ENCODE measurements at places on chromosomes 13 and 19.

DNA sequence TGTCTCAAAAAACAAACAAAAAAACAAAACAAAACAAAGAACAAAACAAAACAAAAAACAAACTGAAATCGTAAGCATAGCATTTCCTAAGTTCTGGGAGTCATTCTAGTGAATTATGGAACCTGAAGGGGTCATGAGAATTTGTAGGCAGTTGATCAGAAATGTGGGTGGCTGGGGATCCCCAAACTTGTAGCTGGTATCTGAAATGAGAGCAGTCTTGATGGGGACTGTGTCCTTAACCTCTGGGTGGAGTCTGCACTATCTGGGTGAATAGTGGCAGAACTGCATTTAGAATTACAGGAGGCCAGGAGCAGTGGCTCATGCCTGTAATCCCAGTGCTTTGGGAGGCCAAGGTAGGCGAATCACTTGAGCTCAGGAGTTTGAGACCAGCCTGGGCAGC, 6.1 kb downstream of the CLEC4G start:
- DNase-seq = no peak

DNA sequence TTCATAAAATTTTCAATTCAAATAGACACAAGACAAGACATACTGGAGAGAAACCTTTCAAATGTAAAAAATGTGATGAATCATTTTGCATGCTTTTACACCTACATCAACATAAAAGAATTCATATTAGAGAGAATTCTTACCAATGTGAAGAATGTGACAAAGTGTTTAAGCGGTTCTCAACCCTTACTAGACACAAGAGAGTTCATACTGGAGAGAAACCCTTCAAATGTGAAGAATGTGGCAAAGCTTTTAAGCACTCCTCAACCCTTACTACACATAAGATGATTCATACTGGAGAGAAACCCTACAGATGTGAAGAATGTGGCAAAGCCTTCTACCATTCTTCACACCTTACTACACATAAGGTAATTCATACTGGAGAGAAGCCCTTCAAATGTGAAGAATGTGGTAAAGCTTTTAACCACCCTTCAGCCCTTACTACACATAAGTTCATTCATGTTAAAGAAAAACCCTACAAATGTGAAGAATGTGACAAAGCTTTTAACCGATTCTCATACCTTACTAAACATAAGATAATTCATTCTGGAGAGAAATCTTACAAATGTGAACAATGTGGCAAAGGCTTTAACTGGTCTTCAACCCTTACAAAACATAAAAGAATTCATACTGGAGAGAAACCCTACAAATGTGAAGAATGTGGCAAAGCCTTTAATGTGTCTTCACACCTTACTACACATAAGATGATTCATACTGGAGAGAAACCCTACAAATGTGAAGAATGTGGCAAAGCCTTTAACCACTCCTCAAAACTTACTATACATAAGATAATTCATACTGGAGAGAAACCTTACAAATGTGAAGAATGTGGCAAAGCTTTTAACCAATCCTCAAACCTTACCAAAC, 24.6 kb upstream of the ZNF431 start:
- no peak for DNase-seq

GRCh38 chr13:45995245-45995644, 57.3 kb downstream of the ZC3H13 start:
- no peak for DNase-seq

GRCh38 chr19:17419154-17419620, 660 bp upstream of the MVB12A start:
- DNase-seq = no peak

DNA sequence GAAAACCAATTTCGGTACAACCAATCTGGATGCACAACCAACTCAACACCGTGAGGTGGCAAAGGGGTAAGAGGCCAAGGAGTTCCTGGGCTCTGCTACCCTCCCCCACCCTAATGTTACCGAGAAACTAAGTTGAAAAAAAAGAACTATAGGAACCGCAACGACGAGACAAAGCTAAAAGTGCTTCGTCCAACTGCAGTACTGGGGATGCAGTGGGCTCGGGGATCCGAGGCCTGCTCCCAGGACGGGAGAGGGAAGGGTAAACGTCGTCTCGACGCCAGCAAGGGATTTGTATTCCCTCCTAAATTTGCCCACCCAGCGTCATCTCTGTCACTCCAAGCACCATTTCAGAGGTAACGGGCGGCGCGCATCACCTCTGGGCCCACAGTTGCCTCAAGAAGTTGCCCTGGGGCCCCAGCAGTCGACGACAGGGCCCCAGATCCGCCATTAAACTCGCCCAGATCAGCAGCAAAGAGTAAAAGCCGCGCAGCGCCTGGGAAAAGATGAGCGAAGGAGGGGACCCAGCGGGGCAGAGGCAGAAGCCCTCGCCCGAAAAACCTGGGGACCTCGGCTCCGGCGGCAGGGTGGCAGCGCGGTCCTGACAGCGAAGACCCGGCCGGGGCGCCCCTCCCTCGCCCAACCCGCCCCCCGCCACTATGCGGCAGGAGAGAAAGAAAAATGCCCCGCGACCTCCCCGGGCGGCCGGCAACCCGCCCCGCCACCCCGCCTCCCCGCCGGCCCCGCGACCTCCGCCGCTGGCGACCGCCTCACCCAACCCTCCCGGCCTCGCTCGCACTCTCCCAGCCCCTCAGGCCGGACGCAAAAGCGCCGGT, 752 bp downstream of the ZMYM5 start:
- DNase-seq = no peak

- peak; percentile 95 for DNase-seq
Measured at GRCh38 chr19:18478545-18479311, 40.8 kb upstream of the ISYNA1 start.

- DNase-seq = no peak
Measured at GRCh38 chr19:13804830-13805683, 9.8 kb downstream of the ZSWIM4 start.

DNA sequence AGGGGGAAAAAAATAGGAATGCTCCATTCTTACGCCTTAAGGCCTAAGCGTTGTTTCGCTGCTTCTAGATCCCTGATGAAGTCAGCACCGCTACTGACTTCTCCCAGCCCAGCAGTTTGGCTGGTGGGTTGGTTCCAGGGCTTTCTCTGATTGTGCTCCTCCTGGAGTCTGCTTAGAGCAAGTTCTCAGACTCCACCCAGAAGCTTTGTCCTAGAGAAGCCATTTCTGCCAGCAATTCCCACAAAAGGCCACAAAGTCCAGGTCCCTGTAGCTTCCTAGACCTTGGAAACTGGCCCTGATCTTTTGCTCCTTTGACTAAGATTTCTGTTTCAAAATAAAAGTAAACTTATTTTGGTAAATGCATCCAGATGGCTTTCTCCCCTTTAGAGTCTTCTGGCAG, 65.4 kb downstream of the KCTD12 start:
- peak; percentile 87 for DNase-seq

- DNase-seq = no peak
Measured at GRCh38 chr19:9735986-9736385, 32.6 kb downstream of the ZNF846 start.

DNA sequence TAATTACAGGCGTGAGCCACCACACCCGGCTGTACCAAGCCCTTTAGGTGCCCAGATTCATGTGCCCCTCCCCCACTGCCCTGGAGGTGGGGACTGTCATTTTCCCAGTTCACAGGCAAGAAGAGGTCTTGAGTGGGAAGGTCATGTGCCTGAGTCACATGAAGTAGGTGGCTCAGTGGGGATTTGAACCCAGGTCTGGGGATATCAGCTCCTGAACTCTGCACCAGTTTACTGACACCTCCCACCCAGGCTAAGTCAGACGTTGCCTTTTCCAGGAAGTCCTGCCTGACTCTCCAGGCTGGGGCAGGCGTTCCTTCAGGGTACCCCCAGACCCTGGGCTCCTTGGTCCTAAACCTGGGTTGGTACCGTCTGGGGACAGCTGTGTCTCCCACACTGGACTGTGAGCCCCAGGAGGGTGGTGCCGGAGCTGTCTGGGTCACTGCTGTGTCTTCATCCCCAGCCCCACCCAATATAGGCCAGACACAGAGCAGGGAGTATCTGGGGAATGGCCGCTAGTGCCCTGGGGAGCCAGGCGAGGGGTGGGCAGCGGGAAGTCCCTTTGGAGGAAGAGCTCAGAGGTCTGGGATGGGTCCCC, 8.6 kb downstream of the VASP start:
- DNase-seq = no peak

DNA sequence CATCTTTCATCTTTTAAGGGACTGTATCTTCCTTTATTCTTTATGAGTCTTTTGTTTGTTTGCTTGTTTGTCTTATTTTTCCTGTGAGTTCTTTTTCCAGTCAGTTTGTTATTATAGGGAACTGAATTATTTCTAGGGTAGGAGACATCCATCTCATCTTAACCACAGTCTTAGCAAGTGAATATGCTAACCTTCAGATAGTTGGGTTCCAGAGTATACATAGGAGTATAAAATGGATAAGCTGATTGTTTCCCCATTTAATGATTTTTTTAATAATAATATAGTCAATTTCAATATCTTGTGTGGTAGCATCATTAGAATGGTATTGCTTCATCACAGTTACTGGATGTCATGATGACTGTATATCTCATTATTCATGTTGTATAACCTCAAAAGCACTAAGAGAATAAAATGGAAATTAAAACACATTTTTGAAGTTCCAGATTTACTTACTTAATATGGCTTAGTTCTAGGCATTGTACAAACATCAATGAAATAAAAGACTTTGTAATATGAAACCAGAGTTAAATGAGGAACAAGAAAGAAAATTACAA, 33.0 kb downstream of the GPC6 start:
- no peak for DNase-seq

DNA sequence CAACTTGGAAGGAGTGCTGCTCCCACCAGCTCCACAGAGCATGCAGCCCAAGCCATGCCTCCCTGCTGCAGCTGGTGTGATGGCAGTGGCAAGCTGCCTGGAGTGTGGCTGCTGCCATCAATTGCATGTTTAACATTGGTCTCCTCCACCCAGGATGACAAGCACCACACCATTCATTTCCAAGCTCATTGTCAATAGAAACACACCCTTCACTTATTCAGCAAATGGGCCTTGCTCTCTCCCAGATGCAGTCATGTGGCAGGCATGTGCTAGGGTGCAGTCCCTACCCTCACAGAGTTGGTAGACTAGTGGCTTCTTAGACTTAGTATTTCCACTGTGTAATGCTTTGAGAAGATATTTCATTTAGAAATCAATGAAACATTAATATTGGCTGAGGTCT, 70.8 kb upstream of the FGF14 start:
- DNase-seq = no peak

GRCh38 chr13:107852072-107852471, 363.3 kb downstream of the LIG4 start:
- DNase-seq = no peak
